Sciatic nerve (tissue), 2 donors: ENCODE measurements at places on chromosomes 7 and 10.

- no peak for DNase-seq
Measured at GRCh38 chr10:17075533-17076359, 53.9 kb downstream of the CUBN start.

DNA sequence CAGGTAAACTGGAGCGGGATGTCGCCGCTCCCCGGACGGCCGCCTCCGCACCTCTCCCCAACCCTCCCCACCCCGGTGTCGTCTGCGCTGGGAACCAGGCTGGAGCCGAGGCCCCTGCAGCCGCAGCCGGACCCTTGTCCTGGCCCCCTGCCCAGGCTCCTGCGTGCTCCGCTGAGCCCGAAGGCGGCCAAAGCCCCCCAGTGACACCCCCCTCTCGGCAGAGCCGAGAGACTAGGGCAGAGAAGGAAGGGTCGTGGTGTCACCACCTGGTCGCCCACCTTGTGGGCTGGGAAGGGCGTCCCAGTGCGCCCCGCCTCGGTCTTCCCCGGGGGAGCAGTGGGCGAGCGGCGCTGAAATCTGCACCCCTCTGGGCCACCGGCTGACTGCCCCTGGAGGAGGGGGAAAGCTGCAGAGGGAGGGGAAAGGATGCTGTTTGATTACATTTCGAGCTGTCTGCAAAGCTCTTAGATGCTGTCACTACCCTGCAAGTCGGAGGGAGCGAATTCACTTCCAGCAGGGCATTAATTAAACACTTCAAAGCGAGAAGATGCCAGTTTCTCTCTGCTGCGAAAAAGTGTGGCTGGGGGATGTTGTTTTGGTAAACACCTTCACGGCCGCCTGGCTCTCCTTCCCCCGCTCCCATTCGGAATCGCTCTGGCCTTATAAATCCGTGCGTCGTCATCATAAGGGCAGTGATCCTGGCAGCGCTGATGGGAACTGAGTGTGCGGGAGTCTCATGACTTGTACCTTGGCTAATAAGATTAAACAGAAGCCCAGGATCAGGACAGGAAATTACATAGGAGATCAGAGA lies 622 bp downstream of the DYNC1I1 start:
- no peak for DNase-seq

DNA sequence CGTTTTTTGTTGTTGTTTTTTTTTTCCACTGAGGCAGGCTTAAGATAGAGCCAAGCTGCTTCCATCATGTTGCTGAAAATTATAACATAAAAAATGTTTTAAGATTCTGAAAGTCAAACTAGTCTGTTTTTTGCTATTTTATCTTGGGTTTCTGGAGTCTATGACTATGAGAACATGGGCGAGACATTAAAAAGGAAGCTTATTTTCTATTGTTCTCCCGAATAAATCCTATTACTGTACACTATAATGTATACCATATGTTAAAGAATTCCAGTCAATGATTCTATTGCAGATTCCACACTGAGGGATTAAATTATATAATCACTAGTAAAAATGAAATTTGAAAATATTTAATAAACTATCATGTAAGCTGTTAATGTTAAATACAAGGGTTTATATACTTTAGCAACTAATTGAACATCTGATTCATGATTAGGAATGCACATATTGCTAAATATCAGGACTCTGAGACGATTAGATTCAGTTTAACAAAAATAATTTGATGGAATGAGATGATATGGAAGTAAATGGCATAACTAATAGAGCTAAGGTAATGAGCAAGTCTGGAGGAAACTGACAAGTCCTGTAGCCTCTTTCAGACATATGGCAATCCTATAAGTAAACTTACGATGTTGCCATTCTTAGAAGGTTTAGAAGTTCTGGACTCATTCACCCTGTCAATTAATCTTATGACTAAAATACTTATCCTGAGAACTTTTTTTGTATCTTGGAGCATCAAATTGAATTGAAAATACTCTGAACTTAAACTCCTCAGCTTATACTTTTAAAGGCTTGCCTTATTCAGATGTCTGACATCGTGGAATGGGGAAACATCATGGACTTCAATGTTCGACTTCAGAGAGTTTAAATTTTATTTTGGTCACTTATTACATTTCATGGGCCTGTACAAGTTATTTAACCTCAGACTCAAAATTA lies 294.8 kb upstream of the DGKB start:
- no peak for DNase-seq

DNA sequence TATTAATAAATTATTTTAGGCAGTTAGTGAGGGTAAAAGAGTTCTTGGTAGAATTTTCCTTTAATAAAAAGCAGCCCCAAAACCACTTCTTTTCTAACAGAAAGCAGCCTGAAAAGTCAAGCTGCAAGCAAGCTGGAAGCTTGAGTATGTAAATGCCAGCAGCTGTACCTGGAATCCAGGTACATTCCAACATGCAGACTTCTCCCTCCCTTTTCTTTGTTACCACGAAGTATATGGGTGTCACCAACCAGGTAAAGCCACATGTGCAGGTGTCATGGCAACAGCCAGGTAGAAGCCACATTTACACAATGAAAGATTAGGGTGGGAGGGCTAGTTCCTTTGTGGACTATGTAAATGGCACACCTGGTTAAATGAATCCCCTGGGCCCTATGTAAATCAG lies 114.6 kb downstream of the EPC1 start:
- no peak for DNase-seq
